Stimulated activated CD8-positive, alpha-beta memory T cell treated with anti-CD3 and anti-CD28 coated beads, Interleukin-4, amount 100 ng/mL, for 4 hours (primary cell): ENCODE measurements at places on chromosomes 5 and 9.

DNA sequence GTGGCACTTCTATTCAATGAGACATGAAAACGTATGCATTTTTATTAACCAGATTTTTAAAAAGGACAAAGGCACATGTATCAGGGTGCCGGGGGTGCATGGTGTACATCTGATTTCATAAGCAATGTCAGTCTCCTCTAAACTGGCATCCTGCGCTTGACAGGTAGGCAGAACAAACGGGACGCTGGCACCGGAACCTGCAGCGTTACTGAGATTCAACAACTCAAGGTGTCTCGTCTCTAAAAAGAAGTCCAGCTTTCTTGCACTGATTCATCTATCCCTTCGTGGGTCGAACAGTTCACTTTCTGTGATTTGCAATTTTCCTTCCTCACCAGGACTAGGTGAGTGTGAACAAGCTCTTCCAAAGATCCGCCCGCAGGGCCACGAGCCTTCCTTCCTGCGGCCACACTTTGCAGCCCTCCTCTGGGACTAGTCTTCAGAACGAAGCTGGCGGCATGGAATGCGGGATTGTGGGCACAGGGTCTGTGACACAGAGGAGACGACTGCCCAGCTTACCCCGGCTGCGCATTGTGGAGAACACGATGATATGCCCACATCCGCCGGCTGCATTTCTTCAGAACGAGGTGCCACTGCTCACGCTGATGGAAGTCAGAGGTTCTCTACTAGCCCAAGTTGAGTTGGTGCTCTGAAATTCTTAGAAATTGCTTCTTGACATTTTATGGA is 7.2 kb downstream of the SLC6A3 start:
- no peak for DNase-seq

- no peak for DNase-seq
These were observed 190.7 kb upstream of the SLC27A6 start for GRCh38 chr5:128774605-128775004.

DNA sequence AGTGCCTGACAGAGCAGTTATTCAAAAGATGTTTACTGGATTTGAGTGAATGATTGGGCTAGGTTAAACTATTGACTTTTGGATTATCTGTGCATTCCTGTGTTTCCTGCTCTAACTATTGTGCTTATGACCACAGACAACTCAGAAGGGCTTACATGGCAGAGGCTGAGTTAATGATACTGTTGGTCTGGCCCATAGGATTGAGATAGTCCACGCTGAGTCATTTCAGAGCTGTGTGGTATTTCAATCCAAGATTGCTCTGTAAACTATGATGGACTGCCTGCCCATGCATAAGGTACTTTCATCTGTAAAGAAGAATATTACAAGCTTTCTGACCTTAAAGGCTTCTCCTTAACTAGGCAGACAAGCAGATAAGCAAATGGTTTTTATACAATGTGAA is 49.1 kb upstream of the SLIT3 start:
- DNase-seq = no peak

DNA sequence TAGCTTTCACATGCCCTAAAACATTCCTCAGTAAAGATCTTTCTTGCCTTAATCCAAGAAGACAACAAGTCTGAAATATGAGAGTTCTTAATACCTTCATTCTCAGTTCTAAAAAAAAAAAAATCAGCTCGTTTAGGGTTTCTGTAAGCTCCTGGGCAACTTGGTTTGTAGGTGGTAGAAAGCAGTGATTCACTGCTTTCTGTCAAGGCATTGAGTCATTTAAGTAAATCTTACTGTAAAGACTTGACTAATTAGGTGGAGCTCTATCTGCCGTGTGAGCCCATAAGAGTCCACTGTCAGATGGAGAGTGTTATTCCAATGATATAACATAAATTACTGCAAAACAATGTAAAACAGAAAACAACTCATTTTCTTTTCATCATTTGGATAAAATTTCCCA is 56.1 kb upstream of the MAST4 start:
- no peak for DNase-seq

GRCh38 chr9:129834489-129835127 is 467 bp downstream of the C9orf78 start:
- no peak for DNase-seq

DNA sequence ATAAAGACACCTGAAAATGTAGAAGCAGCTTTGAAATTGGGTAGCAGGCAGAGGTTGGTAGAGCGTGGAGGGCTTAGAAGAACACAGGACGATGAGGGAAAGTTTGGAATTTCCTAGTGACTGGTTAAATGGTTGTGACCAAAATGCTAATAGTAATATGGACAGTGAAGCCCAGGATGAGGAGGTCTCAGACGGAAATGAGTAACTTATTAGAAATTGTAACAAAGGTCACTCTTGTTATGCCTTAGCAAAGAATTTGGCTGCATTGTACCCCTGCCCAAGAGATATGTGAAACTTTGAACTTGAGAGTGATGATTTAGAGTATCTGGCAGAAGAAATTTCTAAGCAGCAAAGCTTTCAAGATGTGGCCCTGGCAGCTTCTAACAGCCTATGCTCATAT is 382.5 kb downstream of the KCNN2 start:
- no peak for DNase-seq

DNA sequence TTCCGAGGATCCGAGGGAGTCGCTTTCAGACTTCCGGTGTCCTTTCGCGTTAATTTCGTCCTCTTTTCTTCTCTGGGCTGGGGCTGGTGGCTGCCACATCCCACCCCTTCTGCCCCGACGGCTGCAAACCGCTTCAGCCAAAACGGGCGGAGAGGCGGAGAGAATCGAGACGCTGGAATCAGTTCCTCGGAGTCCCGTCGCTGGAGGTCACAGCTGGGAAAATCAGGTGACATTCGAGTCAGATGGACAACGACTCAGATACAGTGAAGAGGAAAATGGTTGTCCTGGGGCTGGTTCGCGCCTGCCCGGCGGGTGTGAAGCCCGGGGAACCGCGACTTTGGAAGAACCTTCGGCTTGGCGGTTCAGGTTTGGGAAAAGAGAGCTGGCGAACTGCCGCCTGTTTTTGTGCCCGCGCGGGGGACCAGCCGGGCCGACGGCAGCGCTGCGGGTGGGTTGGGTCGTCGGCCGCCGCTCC is 8.9 kb upstream of the NKX2-5 start:
- no peak for DNase-seq

DNA sequence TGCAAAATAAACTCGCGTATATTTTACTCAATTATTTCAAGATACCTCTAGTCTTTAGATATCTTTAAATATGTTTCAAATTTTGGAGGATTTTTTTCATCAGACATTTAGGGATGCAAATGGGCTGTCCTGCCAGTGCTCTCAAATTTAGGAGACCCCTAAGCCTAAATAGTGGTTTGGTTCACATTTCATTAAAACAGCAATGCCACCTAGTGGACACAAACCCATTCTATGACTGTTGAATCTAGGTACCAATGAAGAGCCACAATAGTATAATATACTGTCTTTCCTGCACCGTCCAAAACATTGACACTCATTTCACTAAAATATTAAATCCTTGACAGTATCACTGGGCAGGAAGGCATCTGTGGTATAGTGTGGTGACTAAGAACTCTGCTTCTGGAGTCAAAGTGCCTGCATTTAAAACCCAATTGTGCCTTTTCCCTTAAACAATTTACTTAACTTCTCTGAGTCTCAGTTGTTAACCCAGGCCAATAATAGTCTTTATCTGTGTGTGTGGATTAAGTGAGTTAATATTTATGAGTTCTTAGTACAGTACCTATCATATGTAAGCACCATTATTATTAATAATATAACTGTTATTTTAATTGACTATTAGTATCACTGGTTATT is 148.0 kb downstream of the RORB start:
- DNase-seq = no peak

DNA sequence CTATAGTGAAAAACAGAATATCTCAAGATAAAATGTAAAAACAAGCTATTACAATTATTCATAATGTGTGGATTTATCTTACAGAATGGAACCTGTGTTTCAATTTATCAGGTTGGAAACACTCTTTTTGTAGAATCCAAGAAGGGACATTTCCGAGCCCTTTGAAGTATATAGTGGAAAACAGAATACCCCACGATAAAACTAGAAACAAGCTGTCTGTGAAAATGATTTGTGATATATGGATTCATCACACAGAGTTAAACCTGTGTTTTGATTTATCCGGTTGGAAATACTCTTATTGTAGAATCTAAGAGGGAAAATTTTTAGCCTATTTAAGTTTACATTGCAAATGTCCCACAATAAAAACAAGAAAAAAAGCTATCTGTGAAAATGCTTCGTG is 388.2 kb downstream of the PRDM9 start:
- no peak for DNase-seq

- DNase-seq = no peak
These were observed 233.5 kb upstream of the ELL2 start for GRCh38 chr5:96195123-96195522.

DNA sequence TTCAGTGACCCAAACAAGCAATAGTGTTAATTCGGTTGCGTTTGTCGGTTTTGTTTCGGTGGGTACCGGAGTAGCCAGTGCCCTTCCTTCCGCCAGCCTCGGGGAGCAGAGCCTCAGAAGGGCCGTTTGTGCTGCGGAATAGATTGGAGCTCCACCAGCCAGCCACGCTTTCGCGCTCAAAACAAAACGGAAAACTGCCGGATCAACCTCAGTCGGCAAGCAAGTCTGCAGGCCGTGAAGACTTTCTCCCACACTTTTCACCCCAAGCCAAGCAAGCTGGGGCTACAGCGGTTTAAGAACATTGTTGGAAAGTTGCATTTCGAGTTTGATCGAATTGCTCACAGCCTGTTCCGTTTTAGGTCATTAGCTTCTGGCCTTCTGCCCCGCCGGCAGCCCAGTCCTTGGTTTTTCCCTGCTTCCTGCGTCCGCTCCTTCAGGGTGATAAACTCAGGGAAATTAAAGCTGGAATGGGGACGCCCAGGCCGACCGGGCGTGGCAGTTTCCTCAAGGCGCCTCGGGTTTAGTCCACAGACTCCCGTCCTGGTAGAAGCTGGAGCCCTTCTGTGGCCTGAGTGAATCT is 803 bp upstream of the CCNO start:
- no peak for DNase-seq

GRCh38 chr5:29208024-29208423 is 1985.5 kb upstream of the CDH6 start:
- no peak for DNase-seq

DNA sequence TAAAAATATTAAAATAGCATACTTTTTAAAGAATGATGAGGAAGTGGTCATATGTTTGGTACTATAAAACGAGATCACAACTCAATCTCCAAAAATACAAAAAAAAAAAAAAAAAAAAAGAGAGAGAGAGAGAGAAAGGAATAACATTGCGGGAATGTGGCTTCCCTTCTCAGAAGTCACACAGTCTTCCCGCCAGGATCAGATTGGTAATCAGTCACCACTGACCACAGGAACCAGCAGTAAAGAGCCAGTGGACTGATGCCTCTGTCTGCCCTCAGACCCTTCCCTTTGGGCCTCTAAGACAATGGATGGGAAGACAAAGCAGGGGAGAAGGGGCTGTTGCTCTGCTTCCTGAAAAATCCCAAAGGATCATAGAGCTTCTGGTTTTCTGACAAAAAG is 104.9 kb downstream of the KLHL3 start:
- DNase-seq = no peak

DNA sequence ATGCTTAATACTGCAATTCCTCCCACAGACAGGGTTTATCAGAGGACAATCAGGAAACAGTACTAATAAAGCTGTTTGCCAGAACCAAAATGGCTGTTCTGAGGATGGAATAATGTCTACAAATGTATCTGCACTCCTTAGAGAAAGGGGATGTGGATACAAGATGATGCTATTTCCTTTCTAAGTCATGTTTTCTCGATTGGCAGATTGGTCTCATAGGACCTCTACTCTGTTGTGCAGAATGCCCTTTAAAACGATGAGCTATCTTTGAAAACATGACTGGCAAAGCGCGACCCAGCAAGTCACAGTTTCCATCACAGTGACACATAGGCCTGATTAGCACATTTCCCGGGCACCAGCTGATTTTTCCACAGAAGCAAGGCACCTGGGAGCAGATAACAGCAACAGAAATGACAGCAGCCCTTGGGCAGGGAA is 54.0 kb downstream of the AOPEP start:
- no peak for DNase-seq

DNA sequence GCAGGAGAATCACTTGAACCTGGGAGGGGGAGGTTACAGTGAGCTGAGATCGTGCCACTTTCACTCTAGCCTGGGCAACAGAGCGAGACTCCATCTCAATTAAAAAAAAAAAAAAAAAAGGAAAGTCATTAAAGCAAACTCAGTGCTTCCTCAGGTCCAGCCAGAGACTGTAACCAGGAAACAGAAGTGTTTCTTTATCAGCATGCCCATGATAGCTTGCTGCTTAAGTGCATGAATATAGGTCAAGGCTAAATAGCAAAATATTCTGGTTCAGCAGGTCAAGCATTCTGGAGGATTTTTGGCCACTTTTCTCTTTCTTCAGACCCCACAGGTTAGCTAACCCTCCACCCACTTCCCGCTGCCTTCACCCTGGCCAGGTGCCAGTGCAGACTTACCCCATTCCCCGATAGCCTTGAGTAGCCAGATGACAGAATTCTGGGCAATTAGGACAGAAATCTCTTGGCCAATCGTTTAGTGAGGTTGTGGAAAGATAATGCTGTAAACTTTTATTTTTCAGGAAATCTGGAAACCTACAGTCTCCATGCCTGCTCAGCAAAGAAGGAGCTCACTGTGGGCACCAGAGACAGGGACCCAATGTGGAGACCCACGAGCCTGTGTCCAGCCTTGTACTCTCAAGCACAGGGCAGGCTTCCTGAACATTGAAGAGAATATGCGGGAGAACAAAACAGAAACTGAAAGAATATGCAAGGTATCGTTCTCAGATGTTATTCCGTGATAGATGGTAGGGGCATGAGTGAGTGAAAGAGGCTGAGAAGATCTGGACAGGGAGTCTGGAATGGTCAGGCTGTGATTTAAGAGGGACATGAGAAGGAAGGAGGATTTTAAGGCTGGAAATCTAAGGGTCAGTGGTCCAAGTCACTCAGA is 4.2 kb upstream of the UGT3A2 start:
- DNase-seq = no peak

DNA sequence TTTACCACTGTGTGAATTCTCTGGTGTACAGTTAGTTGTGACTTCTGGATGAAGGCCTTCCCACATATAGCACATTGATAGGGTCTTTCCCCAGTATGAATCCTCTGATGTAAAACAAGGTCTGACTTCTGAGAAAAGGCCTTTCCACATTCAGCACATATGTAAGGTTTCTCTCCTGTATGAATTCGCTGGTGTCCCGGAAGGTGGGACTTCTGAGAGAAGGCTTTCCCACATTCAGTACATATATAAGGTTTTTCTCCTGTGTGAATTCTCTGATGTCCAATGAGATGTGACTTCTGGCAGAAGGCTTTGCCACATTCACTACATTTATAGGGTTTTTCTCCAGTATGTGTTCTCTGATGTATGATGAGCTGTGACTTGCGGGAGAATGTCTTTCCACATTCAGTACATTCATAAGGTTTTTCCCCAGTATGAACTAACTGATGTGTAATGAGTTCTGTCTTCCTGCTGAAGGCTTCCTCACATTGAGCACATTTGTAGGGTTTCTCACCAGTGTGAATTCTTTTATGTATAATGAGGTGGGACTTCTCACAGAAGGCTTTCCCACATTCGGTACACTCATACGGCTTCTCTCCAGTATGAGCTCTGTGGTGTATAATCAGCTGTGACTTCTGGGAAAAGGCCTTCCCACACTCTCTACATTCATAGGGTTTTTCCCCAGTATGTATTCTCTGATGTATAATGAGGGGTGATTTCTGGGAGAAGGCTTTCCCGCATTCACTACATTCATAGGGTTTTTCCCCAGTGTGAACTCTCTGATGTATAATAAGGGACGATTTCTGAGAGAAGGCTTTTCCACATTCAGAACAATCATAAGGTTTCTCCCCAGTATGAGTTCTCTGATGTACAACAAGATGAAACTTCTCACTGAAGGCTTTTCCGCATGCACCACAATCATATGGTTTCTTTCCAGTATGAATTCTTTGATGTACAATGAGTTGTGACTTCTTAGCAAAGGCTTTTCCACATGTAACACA is 9.1 kb downstream of the ZNF300 start:
- DNase-seq = no peak
